ENCODE measurements at places on chromosomes 4 and X.

GRCh38 chr4:82861529-82861928 is 29.4 kb downstream of the SEC31A start:
- no peak for DNase-seq

- DNase-seq = no peak
Observed at GRCh38 chr4:145880355-145880960, 58.2 kb downstream of the ZNF827 start.

GRCh38 chr4:61772126-61772525 is 572.0 kb downstream of the ADGRL3 start:
- no peak for DNase-seq

DNA sequence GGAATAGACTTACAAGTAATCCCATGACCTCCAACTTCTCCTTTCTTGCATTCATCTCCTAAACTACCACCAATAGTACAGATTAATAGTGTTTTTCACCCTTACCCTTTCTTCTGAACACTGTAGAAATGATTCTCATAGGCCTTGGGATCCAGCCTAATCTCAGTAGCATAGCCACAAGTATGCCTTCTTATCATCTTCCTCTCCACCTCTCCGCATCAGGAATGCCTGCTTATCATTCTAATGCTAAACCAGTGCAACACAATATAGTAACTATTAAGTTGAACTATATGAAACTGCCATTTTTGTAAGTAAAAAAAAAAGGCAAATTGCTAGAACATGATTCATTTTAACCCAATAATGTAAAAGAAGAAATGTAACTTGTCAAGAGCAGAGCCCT is 79.5 kb upstream of the IL2 start:
- no peak for DNase-seq

DNA sequence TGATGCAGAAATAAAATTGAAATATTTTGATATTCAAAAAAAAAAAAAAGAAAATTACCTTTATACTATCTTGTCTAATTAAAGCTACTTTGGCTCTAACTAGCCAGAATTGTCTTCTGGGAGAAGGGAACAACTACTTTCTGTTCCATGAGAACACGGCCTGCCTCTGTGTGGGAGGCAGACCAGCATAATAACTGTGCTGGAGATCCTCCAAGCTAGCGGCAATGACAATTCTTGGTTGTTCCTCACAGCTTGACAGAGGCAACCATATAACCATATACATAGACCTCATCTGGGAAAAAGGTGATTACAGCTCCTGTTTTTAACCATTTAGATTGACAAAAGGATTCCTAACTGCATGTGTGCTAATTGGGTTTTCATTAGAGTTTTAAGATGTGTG is 95.7 kb downstream of the RBMX2 start:
- DNase-seq = no peak

DNA sequence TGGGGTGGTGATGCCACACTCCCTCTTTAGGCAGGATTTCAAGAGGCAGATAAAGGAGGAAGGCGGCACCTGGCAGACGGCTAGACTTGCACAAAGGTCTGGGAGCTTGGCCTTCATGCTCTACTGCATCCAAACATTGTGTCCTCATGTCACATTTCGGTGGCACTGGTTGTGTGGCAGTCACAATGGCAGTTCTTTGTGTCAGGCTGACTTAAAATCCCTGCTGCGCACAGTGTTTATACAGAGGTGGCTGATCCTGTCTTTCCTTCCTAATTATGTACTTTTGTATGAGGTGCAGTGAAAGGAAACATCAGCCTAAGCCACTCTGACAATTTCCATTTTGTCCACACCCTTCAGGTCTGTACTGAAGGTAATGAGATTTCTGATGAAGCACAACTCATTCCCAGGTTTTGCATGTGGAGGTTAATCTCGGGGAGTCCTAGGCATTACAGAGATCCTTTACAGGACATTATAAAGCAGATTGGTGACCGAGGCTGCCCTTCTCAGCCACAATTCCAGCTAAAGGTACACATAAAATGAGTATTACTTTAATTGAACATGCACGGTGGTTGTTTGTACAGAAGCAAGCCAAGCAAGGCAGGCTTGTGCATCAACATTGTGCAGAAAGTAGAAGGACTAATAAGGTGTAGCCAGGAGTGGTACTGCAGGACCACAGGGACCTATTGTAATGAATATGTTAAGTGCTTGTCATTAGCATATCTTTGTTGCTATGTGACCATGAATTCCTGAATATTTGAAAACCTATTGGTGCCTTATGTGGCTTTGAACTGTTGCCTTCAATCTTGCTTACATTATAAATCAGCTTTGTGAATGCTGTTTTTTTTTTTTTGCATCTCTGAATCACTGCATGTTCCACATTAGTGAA is 147.6 kb downstream of the STK32B start:
- DNase-seq = no peak

GRCh38 chrX:72045552-72046277 is 86.0 kb downstream of the RTL5 start:
- no peak for DNase-seq
